Mesenteric fat pad (tissue), 1 donor: ENCODE measurements at places on chromosomes 11 and 22. TPM values are rescaled to one million over a fixed set of nuclear protein-coding genes. Genes with fewer than 3 reads are reported as not detected.

DNA sequence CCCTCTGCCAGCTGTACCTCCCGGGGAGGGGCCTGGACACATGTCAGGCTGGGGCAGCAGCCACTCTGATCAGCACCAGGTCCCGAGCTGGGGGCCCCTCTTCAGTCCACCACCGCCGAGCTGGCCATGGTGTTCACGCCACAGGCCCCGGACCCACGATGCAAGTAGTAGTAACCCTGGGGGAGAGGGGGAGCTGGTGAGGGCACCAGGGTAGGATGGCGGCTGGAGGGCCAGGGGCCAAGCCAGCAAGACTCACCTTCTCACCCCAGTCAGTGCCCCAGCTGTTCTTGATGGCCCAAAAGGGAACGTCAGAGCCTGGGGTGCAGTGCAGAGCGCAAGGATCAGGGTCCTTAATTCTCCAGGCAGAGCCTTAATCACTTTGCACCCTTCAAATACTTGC is 4.6 kb downstream of the CTSF start:
- DNase-seq = no peak

GRCh38 chr11:64742889-64743590 is 902 bp downstream of the RASGRP2 start:
- peak; percentile 97 for DNase-seq

DNA sequence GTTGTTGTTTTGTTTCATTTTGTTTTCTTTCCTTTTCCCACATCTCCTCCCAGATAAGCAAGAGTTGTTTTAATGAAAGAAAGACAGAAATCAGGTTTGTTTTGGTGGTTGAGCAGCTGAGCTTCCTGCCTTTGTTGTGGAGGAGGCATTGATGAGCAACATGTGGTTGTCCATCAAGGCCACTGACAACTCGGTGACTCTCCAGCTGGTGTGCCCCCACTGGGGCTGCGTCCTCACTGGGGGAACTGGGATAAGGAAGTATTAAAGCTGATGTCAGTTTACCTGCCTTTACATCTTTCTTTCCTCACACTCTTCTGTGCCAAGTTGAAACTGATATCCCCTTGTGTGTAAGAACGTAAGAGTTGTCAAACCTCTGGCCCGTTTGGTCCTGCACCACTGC is 5.9 kb downstream of the VPS26B start:
- no peak for DNase-seq

DNA sequence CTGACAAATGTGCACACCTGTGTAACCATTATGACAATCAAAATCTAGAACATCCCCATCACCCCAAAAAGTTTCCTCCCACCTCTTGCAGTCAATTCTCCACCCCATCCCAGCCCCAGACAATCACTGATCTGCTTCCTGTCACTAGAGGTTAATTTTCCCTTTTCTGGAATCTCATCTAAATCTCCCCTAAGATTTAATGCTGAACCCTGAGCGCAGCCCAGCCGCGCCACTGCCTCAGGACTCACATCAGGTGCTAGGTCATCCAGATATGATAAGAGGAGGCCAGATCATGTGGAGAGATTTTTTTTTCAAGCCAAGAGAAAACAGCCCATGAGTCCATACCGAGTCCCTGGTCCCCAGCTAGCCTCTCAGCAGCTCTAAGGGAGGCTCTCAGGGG is 4.3 kb upstream of the TMPRSS13 start:
- no peak for DNase-seq

DNA sequence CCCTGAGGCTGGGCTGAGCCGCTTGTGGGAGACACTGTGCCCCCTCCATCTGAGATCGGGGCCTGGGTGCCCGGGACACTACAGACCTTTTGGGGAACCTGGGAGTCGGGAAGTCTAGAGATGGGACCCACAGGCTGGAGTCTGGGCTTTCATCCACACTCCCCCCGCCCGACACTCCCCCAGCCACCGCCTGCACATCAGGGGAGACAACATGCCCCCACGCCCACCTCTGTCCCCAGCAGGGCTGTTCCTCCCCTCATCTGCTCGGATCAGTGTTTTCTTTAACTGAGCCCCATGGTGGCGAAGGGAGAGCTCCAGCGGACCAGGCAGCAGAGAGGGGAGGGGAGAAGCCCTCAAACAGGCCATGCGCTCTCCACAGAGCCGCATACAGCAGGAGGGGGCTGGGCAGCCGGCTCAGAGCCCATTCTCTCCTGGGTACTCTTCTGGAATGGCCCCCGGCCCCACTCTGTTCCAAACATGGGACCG is 174.7 kb downstream of the IGLL1 start:
- DNase-seq = peak; percentile 75

ALX4 gene
- total RNA-seq = not detected

- DNase-seq = no peak
Measured at GRCh38 chr22:28670756-28671155, 8.9 kb downstream of the TTC28 start.

C11orf91 gene
- 3.4 TPM for total RNA-seq

IGF2 gene
- total RNA-seq = 148 TPM

DNA sequence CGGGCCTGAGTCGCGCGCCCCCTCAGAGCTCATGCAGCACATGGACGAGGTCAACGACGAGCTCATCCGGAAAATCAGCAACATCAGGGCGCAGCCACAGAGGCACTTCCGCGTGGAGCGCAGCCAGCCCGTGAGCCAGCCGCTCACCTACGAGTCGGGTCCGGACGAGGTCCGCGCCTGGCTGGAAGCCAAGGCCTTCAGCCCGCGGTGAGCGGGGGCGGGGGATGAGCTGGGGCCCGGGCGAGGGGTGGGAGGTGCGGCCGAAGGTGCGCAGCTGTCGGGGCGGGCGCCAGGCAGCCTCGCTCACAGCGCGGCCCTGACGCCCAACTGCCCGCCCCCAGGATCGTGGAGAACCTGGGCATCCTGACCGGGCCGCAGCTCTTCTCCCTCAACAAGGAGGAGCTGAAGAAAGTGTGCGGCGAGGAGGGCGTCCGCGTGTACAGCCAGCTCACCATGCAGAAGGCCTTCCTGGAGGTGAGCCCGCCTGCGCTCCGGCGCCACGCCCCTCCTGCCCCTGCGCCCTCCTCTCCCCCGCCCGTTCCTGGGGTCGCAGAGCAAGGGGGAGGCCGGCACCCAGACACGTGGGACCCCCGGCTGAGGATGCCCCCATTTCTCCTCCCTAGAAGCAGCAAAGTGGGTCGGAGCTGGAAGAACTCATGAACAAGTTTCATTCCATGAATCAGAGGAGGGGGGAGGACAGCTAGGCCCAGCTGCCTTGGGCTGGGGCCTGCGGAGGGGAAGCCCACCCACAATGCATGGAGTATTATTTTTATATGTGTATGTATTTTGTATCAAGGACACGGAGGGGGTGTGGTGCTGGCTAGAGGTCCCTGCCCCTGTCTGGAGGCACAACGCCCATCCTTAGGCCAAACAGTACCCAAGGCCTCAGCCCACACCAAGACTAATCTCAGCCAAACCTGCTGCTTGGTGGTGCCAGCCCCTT is 20.5 kb downstream of the EPS8L2 start:
- no peak for DNase-seq

DNA sequence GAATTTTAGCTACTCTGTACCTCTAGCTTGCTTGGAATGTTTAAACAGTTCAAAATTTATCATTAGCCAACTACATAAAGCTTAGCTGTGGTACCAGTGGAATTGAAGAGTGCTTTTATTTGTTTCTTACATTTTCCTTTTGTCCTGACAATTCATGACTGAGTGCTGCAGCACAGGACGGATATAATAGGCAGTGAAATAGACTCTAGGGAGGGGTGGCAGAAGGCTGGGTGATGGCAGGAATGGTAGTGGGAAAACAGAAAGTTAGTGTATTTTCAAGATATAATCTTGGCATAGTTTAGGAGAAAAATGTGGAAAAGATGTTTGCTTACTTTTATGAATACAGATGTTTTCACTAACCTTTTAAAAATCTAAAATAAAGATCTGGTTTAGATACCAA is 31.1 kb upstream of the ARHGAP32 start:
- DNase-seq = no peak

- no peak for DNase-seq
Measured at GRCh38 chr11:1576825-1577224, 4.8 kb upstream of the DUSP8 start.

DNA sequence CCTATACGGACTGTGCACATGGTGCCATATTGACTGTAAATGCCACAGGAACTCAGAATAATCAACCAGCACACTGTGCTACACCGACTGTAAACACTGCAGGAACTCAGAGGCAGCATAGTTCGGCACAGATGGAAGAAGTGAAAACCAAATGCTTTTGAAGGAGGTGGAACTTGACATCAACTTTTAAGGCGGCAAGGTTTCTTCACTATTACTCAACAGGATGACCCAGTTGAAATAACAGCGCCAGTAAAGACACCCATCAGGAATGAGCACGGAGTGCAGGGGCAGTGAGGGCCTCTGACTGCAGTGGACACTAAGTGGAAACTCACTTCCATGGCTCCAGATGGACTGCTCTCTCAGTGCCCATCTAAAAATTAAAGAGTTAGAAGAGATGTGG is 15.7 kb downstream of the TESMIN start:
- no peak for DNase-seq
